Effector memory CD4-positive, alpha-beta T cell (primary cell): ENCODE measurements at places on chromosomes 2 and 18.

GRCh38 chr2:218964041-218964771 lies 4.7 kb downstream of the CDK5R2 start:
- no peak for DNase-seq

GRCh38 chr2:232563580-232563979 lies 13.1 kb downstream of the EIF4E2 start:
- no peak for DNase-seq

- no peak for DNase-seq
These were observed 2.0 kb upstream of the ECEL1 start for GRCh38 chr2:232489516-232490220.

DNA sequence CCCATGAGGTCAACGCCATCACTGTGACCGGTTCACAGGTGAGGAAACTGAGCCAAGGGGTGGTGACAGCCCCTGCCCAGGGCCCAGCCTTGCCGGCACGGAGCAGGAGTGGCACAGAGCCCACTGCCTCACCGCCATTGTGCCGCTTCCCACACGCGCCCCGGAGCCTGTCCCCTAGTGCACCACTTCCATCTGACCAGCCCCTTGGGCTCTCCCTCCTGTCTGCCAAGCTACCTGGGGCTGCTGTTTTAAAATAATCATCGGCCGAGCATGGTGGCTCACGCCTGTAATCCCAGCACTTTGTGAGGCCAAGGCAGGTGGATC lies 49.7 kb upstream of the GLI2 start:
- no peak for DNase-seq

- no peak for DNase-seq
These were observed 19.4 kb downstream of the AGFG1 start for GRCh38 chr2:227491386-227491785.
